Dermis blood vessel endothelial cell (primary cell): ENCODE measurements at places on chromosomes 1 and 21. TPM values are rescaled to one million over a fixed set of nuclear protein-coding genes. Genes with fewer than 3 reads are reported as not detected.

SH2D1B gene
- 0.05 TPM in 1 of 2 replicates, not detected in the other for total RNA-seq

DEPDC1 gene
- 12.6 and 39.3 TPM in 2 replicates for total RNA-seq

FCMR gene
- 0.17 TPM in 1 of 2 replicates, not detected in the other for total RNA-seq

MYOG gene
- total RNA-seq, result not detected in 2 replicates

MYBPH gene
- total RNA-seq, result not detected in 2 replicates

CFAP107 gene
- not detected in 2 replicates for total RNA-seq

HSD3B1 gene
- not detected in 2 replicates for total RNA-seq

BCAN gene
- total RNA-seq, result not detected in 2 replicates

DRAM2 gene
- 43.1 and 70.1 TPM in 2 replicates for total RNA-seq

PLEKHA6 gene
- total RNA-seq, result 0.51 and 3.5 TPM in 2 replicates

NTNG1 gene
- total RNA-seq, result under 0.01 and 0.05 TPM in 2 replicates

GRCh38 chr1:201515895-201516294, 9.0 kb upstream of the CSRP1 start:
- no peak for DNase-seq

DNA sequence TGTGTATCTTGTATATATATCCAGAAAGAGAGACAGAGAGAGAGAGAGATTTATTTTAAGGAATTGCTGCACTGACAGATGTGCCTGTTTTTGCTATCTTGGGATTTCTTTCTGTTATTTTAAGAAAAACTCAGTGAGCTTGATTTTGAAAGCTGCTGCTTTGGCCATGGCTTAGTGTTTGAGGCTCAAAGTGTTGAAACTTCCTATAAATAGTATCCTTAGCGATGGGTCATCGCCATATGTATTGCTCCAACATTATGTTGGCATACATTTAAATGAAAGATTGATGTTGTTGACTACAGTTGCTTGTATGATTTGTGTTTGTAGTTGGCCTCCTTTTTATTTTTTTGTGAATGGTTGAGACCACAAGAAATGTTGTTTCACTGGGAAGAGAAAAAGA, 29.0 kb upstream of the NTPCR start:
- DNase-seq, result no peak

DNA sequence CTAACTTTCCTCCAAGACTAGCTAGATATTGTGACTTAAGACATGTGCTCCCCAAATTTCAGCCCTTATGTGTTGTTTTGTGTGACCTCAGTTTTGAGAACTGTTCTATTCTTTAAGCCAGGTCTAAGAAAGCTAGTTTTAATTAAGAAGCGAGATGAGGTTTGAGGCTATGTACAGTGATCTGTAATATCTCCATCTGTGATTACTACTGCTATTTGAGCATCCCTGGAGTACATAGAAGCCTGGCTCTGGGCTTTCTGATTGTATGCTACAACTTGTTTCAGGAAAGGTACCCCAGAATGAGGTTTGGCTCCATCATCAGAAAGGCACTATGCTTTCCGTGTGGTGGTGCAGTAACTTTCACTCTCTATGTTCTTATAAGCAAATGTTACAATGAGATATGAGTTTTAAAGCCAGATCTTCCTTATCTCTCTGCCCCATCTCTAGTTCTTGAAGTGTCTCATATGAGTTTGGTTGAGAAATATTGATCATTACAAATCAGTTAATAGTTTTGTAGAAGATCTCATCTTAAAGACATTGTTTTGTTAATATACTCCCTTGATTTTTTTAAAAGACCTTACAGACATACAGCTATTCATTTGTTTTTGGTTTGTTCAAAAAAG, 605 bp downstream of the RGS4 start:
- DNase-seq, result no peak

GRCh38 chr1:1426496-1427105, 5.5 kb upstream of the ANKRD65 start:
- DNase-seq, result no peak

DNA sequence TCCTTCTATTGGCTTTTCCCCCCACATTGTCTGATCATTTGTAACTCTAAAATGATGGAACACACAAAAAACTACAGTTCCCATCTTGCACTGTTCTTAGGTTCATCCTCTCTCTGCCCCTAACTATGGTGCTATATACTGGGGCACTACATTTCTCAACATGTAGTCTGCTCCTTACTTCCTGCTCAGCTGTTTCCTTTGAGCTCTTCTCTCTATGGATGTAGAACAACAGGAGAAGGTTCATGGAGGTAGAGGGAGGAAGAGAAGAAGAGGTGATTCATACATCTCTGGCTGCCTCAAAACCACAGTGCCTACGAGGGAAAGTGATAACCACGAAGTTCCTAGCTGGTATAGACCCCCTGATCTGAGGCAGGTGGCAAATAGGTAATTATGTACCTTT, 7.0 kb upstream of the C1orf146 start:
- DNase-seq, result no peak

DNA sequence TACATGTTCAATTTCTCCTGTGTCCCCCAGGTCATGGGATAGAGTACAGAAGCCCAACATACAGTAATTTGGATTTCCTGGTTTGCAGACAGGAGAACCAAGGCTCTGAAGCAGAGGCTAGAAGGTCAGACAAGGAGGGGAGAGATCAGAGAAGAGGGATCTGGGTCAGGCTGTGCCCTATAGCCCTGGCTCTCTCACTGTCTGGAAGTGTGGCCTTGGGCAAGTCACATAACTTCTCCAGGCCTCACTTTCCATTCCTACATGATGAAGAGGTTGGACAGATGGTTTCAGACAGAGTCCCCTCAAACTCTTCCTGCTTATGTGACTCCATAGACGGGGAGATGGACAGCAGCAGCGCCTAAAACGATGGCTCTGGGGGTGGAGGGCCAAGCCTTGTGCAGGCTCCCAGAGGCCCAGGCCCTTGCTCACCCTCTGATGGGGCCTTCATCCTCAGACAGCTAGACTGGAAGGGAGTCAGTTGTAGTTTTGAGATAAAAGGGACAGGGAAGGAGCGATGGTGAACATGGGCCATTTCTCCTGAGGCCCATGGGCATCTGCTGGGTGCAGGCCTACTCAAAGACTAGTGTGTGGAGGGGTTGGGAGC, 2.9 kb downstream of the TRIM62 start:
- DNase-seq, result no peak

GRCh38 chr21:43893536-43894205, 28.6 kb downstream of the AGPAT3 start:
- DNase-seq, result peak; percentile 91

- DNase-seq, result no peak
Measured at GRCh38 chr21:17269760-17270159, 243.1 kb upstream of the CXADR start.

DNA sequence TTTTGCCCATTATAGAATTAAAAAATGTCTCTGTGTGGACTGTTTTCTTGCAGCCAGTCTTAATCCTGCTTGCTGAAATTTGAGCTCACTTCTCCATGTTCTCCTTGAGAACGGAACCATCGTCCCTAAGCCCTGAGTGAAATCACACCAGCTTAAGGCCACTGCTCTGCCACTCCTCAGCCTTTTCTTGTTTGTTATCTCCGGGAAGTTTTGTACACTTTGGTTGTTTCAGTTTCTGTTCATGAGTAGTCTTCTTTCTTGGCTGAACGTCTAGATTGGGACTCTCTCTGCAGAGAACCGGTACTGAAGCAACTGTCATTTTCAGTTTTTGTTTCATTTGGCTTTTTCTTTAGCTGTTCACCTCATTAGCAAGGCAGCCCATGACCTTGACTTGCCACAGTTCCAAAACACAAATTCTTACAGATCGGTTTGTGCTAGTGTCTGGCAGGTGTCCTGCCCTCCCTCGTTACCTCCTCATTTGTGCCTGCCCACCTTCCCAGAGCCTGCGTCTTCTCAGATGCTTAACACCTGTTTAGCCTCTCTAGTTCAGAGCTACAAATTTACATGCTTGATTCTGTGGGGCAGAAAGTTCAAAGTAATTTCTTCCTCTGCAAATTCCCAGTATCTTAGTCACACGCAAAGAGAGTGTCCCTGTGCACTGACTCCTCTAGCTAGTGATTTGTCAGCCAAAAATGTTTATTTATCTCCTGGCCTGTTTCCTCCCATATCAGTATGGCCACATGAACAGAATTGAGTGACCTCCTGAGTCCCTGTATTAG, 12.4 kb downstream of the PSEN2 start:
- no peak for DNase-seq

- DNase-seq, result no peak
Measured at GRCh38 chr1:37792943-37793686, 532 bp upstream of the MANEAL start.

DNA sequence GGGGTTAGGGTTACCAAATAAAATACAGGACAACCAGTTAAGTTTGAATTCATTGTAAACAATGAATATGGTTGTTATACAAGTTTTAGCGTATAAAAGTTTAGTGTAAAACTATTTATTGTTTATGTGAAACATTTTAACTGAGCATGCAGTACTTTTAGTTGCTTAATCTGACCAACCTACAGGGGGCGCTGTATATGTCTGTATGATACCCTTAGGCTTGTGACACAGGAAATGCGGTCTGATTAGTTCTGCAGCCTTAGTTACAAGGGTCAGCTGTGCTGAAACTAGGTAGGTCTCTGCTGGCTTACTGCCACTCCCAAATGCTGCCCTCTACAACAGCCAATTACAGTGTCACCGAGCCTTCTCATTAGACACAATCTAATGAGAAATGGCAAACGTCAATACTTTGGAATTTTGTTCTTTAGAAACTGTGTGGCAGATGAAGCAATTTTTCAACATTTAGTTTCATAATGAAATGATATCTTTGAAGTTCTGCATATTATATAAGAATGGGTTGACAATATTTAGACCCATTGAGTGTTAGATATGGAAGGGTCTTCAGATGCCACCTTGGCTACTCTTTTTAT, 56.2 kb downstream of the NTNG1 start:
- no peak for DNase-seq

DNA sequence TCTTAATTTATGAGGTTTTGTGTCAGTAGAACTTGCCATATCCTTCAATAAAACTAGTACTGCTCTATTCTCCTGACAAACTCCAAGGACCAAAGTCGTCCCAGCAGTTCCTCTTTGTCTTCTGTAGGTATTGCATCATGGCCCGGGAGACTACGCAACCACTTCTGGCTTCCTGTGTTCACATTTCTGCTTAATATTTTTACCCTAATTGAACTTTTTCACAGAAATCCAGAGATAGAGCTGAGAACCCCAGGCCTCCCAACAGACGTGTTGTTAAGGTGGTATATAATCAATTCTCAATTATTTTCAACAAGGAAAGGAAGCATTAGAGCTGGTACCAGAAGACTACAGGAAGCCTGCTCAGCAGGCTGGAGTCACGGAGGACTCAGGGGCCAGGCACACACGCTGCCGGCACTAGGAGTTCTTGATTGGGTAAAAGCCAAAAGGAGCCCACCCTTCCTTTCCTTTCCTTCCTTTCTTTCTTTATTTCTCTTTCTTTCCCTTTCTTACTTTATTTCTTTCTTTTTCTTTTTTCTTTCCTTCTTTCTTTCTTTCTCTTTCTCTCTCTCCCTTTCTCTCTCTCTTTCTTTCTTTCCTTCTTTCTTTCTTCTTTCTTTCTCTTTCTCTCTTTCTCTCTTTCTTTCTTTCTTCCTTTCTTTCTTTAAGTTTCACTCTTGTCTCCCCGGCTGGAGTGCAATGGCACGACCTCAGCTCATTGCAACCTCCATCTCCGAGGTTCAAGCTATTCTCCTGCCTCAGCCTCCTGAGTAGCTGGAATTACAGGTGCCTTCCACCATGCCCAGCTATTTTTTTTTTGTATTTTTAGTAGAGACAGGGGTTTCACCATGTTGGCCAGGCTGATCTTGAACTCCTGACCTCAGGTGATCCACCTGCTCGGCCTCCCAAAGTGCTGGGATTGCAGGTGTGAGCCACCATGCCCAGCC, 173.7 kb downstream of the ZBTB18 start:
- DNase-seq, result no peak

- DNase-seq, result peak; percentile 82
Measured at GRCh38 chr1:204074274-204075138, 1.6 kb downstream of the SOX13 start.

- DNase-seq, result no peak
Measured at GRCh38 chr1:110063781-110064180, 6.7 kb downstream of the ALX3 start.

DNA sequence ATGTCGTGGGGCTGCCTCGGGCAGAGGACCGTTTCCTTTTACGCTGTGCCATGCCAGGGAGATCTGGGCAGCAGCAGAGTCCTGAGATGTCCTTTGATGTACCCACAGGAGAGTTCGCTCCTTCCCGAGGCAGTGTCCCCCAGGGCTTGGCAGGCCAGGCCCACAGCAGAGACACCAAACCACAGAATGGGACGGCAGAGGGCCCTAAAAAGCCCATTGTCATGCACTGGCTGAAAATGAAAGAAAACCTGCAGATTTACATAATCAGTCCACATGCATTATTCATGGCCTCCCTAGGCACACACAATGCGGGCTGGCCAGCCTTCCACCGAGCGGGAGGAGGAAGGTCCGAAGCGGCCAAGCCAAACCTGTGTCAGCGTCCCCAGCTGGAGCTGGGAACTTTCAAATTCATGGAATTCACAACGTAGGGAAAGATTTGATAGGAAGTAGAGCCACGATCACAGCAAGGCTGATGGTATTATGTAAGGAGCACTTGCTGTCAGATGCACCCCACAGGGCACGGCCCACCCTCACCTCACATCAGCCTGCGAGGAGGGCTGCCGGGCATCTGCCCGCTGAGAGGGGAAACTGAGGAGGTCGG, 25.3 kb upstream of the EFHD2 start:
- DNase-seq, result no peak

DNA sequence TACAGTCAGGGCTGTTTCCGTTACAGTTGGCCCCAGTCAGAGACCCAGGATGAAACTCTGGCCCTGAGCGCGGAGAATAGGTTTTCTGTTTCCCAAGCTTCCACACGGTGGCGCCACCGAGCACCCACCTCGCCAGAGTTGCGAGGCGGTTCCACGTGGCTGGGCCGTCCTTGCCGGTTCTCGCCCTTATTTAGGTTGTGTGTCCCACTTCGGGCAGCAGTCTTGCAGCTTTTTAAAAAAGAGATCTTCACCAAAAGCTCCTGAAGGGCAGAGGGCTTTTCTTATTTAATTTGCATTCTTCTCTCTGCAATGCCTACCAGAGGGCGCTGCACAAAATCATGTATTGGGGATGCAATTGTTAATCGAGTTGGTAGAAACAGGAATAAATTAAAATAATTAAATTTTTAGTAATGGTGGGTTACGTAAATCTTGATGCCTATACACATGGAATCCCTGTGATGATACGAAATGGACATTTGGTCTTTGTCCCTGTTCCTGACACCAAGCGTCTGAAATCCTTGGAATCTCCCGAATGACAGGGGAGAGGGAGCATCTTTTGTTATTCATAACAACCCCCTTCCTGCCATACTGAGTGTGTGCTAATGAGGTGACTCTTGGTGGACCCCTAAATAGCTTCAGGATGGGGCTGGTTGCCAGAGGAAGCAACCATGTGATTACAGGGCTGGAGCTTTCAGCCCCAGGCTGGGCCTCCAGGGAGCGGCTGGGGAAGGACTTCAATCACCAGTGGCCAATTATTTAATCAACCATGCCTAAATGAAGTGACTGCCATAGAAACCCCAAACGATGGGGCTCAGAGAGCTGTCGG, 5.6 kb upstream of the S100A7 start:
- peak; percentile 53 for DNase-seq

- DNase-seq, result no peak
Measured at GRCh38 chr1:175604039-175604941, 139.1 kb downstream of the TNR start.

- DNase-seq, result no peak
Measured at GRCh38 chr21:42661688-42662429, 8.4 kb downstream of the PDE9A start.

GRCh38 chr1:63272811-63273210, 49.6 kb upstream of the FOXD3 start:
- no peak for DNase-seq

- DNase-seq, result no peak
Measured at GRCh38 chr1:226954777-226955176, 14.7 kb downstream of the COQ8A start.

GRCh38 chr1:58754683-58755467, 29.0 kb downstream of the JUN start:
- DNase-seq, result peak; percentile 30
